ENCODE measurements at places on chromosomes 5 and 9.

GRCh38 chr9:100473276-100474081 is 530 bp downstream of the TMEFF1 start:
- peak; percentile 19 for DNase-seq

GRCh38 chr5:157327771-157328170 is 61.8 kb downstream of the CYFIP2 start:
- no peak for DNase-seq

GRCh38 chr9:135644631-135645218 is 5.4 kb upstream of the GLT6D1 start:
- DNase-seq, result no peak

- no peak for DNase-seq
Observed at GRCh38 chr5:153640293-153640692, 149.8 kb downstream of the GRIA1 start.

GRCh38 chr5:119828541-119828940 is 199.2 kb downstream of the FAM170A start:
- no peak for DNase-seq

DNA sequence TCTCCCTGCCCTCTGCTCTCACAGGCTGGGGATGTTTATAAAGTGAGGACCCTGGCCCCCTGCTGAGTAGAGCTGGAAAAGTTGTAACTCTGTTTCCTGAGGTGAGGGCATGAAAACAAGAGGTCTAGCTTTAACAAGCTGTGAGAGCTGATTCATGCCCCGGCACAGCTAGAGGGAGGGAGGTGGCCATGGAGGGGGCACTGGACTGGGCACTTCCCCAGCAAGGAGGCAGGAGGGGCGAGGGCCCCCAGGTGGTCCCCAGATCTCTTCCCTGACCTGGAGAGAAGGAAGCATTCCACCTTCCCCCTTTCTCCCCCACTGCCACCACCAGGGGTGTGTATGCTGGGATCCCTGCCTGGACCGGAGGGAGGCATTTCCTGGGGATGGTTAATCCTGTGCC is at the start of gene MSMP:
Gene MSMP, minus strand, starts transcription at position 13 of the 400 bp plus-strand sequence. CDS start 147 bp downstream, outside the sequence.
- DNase-seq, result no peak

DNA sequence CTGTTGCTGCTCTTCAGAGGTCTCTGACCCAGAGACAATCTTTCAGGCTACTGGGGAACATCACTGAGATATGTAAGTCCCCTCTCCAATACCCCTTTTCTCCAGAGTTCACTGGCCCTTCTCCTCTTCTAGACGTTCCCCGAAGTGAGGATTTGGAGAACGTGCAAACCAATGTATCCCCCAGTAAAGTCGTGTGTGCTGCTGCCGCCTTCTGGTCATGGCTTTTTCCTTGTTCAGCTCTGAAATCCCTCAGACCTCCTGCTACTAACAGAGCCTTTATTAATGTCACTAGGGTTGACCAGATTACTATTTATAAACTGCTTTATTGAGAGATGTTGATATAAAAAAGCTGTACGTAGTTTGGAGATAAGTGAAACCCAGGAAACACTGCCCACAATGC is 1028.6 kb downstream of the CDH9 start:
- no peak for DNase-seq

- DNase-seq, result no peak
Observed at GRCh38 chr9:101054657-101055056, 26.1 kb downstream of the PLPPR1 start.

- DNase-seq, result peak; percentile 82
Observed at GRCh38 chr9:93962561-93963440, 7.6 kb upstream of the BARX1 start.

- DNase-seq, result no peak
Observed at GRCh38 chr5:78509145-78509865, 139.3 kb downstream of the LHFPL2 start.

GRCh38 chr5:180975338-180975737 is 13.3 kb upstream of the BTNL3 start:
- DNase-seq, result no peak

GRCh38 chr9:134028575-134029247 is 3.4 kb downstream of the BRD3OS start:
- DNase-seq, result no peak

GRCh38 chr5:149766460-149767280 is 36.6 kb downstream of the PPARGC1B start:
- no peak for DNase-seq

DNA sequence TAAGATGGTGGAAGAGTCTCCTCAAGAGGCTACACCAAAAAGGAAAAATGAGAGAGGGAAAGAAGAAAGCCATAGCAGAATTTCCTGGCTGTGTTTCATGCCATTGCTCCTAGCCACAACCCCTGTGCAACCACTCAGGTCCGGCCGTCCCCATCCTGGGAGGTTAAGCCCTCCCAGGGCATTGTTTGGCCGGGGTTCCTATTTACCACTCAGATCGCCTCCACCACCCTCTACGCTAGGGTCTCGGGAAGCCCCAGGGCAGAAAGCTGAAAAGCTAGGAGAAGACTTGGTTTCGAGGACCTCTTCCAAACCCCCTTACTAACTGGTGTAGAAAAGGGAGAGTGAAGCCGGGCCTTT is 715 bp downstream of the RC3H2 start:
- peak; percentile 44 for DNase-seq

- no peak for DNase-seq
Observed at GRCh38 chr5:173675287-173675996, 59.0 kb upstream of the BOD1 start.

DNA sequence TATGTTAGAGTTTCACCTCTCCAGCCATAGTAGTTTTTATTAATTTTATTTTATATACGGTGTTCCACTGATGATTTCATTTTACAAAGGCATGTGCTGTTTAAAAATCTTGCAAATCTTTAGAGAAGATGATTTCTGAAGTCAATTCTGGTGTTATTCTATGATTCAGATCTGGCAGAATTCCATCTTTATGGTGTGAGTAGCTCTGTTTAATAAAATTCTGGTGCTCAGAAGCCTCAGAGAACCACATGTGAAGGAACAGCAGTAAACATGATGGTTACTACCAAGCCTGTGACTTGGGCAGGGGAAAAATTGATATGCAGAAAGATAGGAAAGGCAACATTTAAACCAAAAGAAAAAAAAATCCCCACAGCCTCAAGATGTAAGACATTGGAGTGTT is 299.7 kb downstream of the NPR3 start:
- DNase-seq, result no peak

- no peak for DNase-seq
Observed at GRCh38 chr5:24042688-24043087, 535.3 kb downstream of the PRDM9 start.

DNA sequence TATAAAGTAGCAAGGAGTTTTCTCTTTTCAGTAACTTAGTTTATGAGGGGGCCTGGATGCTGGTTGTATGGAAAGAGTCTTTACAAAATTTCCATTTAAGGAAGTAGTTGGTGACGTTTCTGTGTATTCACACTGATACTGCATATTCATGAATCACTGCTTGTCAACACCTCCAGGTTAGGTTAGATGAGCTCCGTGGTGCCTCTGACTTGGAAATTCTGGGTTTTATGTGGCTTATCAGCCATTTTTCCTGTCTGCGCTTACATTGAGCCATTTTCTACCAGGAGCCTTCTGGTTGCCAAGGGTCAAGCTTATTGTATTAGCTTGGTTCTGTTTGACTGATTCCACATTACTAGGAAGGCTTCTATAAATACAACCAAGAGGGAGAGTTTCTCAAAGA is 128.3 kb downstream of the SLC28A3 start:
- no peak for DNase-seq

GRCh38 chr5:165560648-165561047 is 2055.2 kb downstream of the MAT2B start:
- no peak for DNase-seq

DNA sequence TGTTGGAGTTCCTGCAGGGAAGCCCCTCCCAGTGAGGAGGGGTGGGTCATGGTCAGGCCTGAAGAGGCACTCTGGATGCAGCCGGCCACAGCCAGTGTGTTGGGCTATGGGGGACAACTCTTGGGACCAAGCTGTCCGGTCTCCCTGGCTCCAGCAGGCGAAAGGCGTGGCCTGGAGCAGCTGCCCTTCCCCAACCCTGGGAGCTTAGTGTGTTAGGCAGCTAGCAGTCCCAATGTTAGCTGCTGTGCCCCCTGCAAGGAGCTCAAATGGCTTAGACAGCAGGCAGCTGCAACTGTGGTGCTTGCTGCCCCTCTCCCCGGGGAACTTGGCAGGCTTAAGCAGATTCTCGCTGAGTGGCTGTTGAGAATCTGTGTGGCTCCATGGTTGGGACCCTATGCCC is 67.5 kb upstream of the ACTBL2 start:
- no peak for DNase-seq

DNA sequence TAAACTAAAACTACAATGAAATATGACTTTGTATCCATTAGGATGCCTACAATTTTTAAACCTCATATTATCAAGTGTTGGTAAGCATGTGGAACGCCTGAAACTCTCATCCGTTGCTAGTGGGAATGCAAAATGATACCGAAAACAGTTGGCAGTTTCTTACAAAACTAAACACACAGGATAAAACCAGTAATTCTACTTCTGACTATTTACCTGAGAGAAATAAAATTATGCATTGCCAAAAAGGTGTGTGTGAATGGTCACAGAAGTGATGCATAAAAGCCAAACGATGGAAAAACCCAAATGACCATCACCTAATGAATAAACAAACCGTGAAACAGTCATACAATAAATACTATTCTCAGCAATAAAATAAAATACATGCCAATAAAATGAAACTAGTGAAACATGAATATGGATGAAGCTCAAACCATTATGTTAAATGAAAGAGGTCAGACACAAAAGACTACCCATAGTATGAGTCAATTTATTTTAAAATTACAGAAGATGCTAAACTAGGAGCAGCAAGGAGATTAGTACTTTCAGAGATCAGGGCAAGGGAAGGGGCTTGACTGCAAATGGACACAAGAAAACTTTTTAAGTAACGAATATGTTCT is 13.4 kb downstream of the AUH start:
- DNase-seq, result peak; percentile 25

DNA sequence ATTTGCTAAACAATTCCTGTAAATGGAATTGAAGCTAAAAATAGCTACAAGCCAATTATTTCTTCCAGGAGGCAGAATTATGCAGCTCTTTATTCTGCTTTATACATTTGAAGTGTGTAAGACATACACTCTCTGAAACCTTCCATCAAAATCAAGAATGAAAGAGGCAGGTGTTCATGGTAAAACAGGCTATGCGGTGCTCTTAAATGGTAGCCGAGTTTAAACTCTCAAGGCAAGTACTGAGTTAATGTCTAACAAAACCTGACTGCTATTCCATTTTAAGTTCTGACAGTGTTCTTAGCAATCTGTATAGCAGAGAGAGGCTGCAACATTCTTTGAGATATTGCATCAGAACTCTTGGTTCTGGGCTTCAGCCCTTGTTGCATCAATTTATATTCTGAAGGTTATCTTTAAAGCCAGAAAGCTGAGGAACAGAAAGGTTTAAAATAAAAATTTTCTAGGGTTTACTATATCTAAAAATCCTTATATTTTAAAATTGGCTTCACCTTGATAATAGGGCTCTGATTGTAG is 248.3 kb upstream of the CCNG1 start:
- no peak for DNase-seq

DNA sequence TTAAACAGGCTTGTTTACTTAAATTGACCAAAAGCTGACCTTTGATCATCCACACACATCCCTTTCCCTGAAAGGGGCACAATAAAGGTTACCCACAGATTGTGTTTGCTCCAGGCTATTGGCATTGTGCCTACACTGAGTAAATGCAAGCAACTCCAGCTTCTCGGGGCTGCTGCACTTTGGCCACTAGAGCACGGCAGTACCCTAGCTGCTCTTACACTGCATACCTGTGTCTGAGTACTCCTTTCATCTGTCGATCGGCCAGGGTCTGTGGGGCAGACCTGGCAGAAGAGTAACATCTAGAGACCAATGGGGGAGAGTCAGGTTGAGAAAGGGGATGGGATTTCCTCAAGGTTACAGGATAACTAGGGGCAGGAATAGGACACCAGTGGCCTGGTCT is 281.9 kb upstream of the NMUR2 start:
- no peak for DNase-seq

DNA sequence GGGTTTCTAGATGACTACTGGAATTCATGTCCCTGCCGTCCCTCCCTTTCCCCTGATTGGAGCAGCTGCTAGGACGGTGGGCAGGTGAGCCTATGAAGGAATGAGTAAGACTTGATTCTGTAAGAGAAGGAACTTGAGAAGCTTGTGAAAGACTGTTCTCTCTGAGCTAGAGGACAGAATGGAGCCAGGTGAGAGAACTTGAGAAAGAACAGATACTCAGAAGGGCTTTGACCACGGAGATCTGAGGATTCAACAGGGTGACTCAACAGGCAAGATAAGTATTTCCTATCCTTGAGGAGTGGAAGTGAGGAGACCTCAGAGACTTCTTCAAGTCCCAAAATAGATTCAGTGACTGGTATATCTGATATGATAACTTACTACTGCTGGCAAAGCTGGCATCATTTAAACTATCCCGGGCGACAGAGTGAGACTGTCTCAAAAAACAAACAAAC is 41.9 kb downstream of the HSDL2 start:
- no peak for DNase-seq

- no peak for DNase-seq
Observed at GRCh38 chr9:110040788-110041187, 167.2 kb downstream of the C9orf152 start.

GRCh38 chr9:117325110-117325731 is 89.6 kb downstream of the ASTN2 start:
- no peak for DNase-seq

DNA sequence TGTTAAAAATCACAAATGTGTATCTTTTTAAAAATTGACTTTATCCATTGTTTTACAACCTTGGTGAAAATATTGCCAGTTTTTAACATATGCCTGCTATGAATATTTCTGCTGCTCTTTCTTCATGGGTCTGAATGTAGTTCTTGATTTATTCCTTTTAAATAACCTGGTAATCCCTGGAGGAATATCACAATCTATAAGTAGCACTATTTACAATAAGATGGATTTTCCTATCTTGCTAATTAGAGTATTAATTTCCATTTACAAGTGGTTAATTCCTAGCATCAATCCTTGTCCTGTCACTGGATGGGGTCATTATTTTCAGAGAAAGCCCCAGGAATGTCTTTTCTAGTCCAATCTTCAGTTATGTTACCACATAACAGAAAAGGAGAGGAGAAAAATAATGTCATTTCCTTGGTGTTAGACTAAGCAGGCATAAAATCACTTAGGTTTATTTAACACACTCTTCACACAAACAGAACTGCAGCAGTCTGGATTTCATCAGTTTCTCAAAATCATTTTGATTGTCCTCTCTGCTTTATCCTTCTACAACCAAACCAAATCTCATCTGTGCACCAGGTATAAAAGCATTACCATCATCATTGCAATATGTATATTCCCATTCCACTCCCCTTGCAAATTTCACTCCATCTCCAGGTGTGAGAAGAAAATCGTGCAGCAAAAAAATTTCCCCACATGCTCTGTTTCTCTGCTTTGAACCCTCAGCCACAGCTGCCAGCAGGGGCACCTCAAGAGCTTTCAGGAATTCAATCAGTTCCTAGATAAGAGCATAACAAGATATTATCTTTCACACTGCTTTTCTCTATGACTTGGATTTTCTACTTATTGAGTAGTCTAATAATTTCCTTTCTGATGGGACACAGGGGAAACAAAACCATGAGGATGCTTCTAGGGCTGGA is 204.1 kb downstream of the SEC61B start:
- no peak for DNase-seq

GRCh38 chr5:131647048-131647769 is 12.2 kb upstream of the RAPGEF6 start:
- DNase-seq, result no peak

Measured in activated CD4-positive, alpha-beta T cell treated with anti-CD3 and anti-CD28 coated beads, Interleukin-2, amount 50 U/mL, for 16 hours (primary cell).